ENCODE measurements at places on chromosomes 3 and 15.
A peak's percentile ranks its signal among the peaks of the same experiment; 100 is the strongest.

DNA sequence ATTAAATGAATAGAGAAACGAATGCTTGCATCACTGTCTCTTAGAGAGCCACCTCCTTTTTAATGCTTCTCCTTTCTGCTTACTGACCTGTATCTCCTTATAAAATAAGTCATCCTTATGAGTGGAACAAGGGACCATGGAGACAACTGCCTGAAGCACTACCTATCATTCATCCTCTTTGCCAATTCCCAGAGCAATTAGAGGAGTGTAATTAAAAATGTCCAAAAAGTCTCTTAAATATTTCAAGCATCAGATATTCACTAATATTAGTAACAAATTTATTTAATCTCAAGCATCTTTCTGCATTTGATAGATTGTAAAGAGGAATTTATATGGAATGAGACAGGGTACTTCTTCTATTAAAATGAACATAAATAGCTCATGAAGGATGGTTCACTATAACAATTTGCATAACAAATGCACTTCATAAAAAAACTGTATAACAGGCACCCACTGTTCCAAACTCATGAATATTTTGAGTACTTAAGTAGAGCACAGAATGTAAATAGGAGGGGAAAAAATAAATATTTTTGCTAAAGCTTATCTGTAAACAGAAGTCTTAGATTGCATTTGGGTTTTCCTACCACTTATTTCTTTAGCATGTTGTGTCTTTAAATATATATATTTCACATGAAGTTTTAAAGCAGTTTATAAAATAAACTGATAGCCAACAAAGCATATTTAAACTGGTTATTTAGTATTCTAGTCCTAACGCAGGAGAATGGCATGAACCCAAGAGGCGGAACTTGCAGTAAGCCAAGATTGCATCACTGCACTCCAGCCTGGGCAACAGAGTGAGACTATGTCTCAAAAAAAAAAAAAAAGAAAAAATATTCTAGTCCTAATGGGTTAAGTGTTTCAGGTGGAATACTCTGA is 269.3 kb downstream of the TBL1XR1 start:
- DNase-seq: no peak

DNA sequence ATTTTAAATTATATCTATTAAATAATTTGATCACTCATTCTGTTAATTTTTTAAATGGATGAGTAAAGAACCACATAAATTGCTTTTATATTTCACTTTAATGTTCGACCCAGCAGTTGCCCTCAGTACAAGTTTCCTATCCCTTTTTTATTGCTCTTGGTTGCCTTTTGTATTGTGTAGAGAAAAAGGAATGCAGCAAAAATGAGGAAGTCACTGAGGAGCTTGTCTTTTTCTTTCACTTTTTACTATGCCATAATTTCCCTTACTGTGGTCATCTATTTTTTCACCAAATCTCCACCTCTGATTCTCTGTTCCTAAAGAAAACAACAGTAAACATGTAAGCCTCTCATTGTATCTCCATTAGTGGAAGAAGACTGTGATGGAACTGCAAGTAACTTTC is 122.7 kb downstream of the B3GALNT1 start:
- no peak for DNase-seq

- no peak for DNase-seq
These were observed 199.4 kb upstream of the ARHGEF26 start for GRCh38 chr3:153921826-153922225.

DNA sequence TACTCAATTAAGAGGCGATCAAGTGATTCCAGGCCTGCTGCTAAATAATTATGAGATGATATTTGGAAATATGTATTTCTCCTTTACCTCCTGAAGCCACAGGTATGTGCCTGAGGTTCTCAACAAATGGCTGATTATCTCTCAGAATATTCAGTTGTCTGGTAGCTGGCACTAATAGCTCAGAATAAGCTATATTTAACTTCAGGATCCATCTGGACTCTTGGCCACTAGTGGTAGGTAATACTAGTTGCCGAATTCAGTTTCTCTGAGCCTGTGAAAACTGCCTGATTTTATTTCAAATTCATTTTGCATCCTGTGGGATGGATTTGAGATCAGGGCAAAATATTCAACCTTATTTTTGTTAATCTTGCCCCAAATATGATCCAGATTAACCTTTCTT is 499.0 kb downstream of the DIPK2A start:
- no peak for DNase-seq

- DNase-seq: no peak
These were observed 643.4 kb upstream of the ARPP21 start for GRCh38 chr3:34995796-34996430.

DNA sequence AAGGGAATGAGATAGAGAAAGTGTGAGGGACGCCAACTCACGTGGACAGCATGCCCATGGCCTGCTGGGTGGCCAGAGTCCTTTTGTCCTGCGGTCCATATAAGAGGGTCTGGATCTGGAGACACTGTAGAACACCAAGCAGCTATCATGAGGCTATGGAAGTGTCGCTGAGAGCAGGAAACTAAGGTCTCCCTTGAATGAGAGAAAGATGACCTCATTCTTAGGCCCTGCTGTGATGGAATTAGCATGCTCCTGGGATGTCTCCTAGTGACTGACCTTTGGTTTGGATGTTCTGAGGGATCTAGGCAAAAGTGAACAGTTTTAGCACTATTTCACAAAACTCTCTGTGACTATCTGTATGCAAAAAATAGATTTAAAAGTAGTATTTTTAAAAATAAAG is 34.4 kb downstream of the SYNM start:
- DNase-seq: no peak

- peak; percentile 68 for DNase-seq
These were observed 34.5 kb downstream of the ZFAND6 start for GRCh38 chr15:80093854-80094418.

- DNase-seq: peak; percentile 93
These were observed 39.7 kb upstream of the PYGO1 start for GRCh38 chr15:55627730-55628368.

DNA sequence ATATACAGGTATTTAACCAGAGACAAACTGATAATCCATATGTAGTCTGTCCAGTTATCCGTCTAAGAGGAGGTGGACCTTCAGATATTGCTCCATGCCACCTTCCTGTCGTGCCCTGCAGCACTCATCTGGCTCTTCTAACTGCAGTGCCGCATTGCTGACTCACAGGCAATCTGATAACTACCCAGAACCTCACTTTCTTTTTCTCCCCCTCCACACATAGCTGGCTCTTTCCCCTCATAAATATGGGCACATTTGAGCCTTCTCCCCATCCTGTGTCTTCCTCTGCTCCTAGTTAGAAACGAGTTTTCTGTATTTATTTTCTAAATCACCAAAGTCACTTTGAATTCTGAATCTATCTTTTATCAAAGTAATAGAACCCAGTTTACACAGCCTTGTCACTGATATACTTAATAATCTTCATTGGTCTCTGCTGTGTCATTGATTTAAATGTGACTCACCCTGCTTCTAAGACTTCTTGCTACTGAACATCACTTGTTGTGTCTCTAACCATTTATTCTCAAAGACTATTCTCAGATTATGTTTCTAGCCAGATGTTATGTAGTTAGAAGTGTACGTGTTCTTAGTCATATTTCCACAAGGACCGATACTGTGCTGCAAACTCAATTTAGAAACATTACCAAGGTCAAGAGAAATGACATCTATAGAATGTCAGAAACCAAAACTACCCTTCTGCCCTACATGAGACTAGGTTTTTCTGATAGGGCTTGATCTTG is 17.4 kb upstream of the KCNMB2 start:
- DNase-seq: peak; percentile 49

GRCh38 chr3:51747840-51748239 is 31.2 kb downstream of the IQCF6 start:
- DNase-seq: no peak

DNA sequence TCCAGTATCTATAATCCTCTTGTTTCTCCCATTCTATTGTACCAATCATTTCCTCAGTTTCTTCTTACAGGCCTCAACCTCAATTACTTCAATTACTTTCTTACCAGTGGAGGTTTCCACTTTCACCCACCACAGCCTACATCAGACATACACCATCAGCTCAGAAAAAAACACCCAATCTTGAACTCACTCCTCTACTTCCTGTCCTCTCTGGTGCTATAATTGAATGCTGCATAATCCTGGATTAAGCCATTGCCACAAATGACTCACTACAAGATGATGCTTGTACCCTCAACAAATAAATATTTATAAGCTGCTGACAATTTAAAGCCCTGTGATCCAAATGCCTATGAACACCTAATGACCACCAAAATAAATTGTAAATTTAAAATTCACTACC is 18.5 kb downstream of the RYK start:
- DNase-seq: peak; percentile 57

DNA sequence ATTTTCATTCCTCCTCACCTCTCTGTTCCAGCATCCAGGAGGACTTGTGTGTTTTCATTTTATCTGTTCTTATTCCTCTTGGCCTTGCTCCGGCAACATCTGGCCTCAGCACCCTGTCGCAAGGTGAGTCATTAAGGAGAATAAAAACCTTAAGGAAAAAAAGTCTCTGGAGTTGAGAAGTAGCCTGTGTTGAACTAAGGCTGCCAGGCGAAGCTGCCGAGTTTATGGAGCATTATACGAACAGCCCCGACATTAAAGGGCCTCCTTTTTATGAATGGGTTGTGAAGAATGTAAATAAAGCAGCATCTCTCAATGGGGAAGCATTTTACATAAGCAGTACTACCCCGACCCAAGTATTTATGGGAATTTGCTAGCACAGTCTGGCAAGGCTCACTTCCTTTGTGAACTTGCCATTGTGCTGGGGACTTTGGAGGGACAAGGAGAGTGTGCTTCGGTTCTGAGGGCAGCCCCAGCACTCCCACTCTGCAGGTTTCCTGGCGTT is 4.7 kb downstream of the BAHD1 start:
- DNase-seq: peak; percentile 38

- DNase-seq: no peak
These were observed 90.2 kb downstream of the GHSR start for GRCh38 chr3:172357850-172358754.

- DNase-seq: no peak
These were observed 657.5 kb upstream of the DPPA4 start for GRCh38 chr3:109994853-109995252.

GRCh38 chr3:160343132-160343531 is 55.9 kb downstream of the IFT80 start:
- DNase-seq: peak; percentile 15

- no peak for DNase-seq
These were observed 127.1 kb downstream of the KCNMB2 start for GRCh38 chr3:178663201-178663934.

DNA sequence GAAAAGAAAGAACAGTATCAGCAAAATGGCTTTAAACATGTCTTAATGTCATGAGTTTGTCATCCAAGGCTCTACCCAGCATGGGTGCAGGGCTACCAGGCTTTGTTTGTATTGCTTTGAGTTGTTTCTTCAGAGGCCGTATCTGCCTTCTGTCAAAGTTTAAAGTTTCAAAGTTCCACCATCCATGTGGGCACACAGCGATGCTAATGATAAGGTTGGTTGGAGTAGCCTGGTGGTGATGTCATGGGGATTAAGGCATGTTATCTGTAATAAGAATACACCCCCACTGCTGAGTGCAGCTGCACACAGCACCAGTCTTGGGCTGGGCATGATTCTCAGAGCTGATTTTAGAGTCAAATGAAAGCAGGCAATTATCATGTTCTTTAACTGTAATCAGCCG is 72.0 kb upstream of the LRTM1 start:
- DNase-seq: peak; percentile 60

DNA sequence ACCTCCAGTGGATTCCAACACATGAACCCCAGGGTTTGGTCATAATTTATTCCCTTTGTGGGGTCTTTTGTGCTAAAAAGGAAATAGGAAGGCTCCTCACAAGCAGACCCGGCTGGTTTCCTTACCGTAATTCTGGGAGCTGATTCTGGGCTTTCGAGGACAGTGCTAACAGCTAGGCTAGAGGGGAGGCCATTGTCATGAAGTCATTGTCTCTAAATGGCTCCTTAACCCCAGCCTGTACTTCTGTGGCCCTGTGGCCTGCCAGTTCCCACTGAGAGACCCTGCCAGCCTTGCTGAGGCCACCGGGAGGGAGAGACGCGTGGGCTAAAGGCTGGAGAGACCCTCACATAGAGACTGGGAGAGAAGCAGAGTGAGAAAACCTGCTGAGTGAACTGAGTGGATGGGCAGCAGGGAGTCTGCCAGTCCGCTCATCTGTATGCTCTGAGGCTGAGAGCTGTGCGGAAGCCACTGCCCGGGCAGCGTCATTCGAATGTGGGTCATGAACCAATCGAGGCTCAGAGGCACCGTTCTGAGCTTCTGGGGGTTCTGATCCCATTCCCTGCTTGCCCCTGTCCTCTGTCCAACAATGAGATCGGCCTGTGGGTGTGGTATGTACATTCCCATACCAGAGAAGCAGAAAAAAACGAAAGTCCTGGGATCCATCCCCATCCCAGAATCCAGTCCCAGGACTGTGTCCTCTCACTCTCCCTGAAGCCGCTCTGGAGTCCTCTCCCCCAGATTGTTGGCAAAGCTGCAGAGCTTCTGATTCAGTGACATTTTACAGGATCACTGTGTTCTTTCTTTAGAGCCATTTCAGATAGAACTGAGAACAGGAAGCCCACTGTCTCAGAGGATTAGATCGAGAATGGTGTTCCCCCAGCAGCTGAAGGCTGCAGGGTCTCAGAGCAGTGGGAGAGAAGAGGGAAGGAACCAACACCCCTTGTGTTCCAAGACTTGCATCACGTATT is 21.3 kb upstream of the DGKG start:
- DNase-seq: no peak

DNA sequence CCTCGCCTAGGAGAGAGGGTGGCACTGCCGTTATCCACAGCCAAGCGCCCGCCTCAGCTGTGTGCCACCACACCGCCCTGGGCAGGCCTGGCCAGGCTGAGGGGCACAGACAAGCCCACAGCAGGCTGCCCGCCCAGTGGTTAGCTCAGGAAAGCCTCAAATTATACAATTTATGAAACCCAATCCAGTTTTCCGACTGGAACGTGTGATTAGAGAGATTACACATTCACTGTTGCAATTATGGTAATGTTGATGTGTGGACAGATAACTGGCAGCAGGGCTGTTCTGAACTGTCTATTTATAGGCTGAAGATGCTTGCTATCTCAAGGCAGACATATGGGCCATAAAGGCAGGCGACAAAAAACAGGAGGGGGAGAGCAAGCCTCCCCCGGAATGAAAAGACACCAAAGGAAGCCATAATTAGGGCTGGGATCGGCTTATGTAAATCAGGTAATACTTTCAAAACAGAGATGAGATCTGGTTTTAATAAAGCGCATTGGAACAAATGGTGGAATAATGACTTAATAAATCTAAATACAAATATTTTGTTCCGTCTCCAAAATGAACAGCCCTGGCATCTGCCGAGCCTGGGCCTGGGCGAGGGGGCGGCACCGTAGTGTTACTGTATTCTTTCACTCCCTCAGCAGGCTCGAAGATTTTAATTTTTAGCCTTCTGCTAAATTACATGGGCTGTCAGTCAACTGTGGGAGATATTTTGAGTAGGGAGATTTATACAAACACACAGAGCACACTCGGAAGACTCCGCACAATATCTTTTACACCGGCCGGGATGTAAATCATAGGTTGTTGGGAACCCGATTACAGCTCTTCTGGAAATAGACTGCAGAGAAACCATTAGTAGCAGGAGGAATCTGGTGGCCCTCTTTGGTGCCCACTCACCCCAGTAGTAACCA is 103.1 kb upstream of the TLE3 start:
- DNase-seq: no peak

GRCh38 chr15:70932397-70932796 is 39.8 kb downstream of the LRRC49 start:
- DNase-seq: no peak
